ENCODE measurements at places on chromosomes 6 and 20. TPM values are rescaled to one million over a fixed set of nuclear protein-coding genes. Genes with fewer than 3 reads are reported as not detected.

- no peak for DNase-seq
- H3K36me3 ChIP-seq, result no peaks in the 10 kb centered on the region
- H3K4me1 ChIP-seq, result no peaks in the 10 kb centered on the region
- no peak overlapping the region for H3K27ac ChIP-seq
- H3K4me3 ChIP-seq, result no peak overlapping the region
These were observed 31.0 kb downstream of the TIAM2 start for GRCh38 chr6:155026022-155026705.

DNA sequence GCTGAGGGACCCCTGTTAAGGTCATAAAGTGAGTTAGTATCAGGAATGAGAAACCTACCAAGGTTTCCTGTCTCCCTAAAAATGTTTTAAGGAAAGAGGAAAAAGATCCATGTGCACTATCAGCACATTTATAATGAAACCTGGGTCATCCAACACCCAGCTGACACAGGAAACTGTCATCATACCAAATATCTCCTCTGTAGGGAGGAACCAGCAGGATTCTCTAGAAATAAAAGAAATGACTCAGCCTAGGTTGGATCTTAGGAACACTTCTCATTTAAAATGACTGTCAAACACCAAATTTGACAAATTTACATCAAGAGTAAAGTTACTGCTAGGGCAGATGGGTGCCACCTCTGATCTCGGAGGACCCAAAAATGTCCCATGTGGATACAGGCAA is 21.7 kb downstream of the GFOD1 start:
- peaks cover 24% of the 10 kb centered on the region for H3K4me1 ChIP-seq
- H3K27ac ChIP-seq, result no peak overlapping the region
- H3K36me3 ChIP-seq, result no peaks in the 10 kb centered on the region
- H3K27me3 ChIP-seq, result no peaks in the 10 kb centered on the region
- H3K4me3 ChIP-seq, result no peak overlapping the region
- DNase-seq, result no peak

The C6orf15 gene
- total RNA-seq, result not detected

GRCh38 chr6:47241742-47242482 is 67.8 kb downstream of the TNFRSF21 start:
- H3K36me3 ChIP-seq, result no peaks in the 10 kb centered on the region
- H3K4me1 ChIP-seq, result peaks cover 5% of the 10 kb centered on the region
- no peak for DNase-seq
- H3K27ac ChIP-seq, result peak overlapping the region; percentile 54

DNA sequence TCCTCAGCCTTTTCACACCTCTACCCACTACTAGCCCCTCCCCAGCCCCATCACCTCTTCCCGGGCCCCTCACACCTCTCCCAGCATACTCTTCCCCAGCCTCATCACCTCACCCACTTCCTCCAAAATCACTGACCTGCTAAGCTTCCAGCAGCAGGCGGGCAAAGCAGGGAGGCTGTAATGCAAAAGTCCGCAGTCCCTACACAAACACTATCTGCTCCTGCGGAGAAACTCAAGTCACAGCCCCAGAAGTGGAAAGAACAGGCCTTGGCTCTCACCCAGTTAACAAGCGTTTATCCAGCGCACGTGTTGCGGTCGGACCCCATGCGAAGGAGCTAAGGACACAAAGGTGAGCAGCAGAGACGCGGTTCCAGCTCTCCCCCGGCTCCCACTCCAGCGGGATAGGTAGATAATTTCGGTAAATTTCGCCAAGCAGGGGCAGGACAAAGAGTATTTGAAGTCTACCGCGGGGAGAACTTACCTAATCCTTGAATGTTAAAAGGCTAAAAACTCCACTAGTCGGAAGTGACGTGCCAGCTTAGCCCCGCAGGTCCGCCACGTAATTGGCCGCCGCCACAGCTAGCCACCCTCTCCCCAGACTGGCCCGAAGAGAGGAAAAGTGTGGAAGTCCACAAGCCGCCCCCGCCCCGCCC is 728 bp upstream of the TRIM39 start:
- DNase-seq, result peak; percentile 81
- no peaks in the 10 kb centered on the region for H3K27me3 ChIP-seq
- H3K4me1 ChIP-seq, result peaks cover 22% of the 10 kb centered on the region
- H3K27ac ChIP-seq, result peak overlapping the region; percentile 74
- H3K36me3 ChIP-seq, result no peaks in the 10 kb centered on the region

GRCh38 chr20:38441916-38442315 is 6.8 kb upstream of the SNHG17 start:
- H3K4me1 ChIP-seq, result peaks cover 6% of the 10 kb centered on the region
- H3K27ac ChIP-seq, result peak overlapping the region; percentile 55
- no peaks in the 10 kb centered on the region for H3K36me3 ChIP-seq
- DNase-seq, result peak; percentile 42
- H3K27me3 ChIP-seq, result no peaks in the 10 kb centered on the region

- no peak overlapping the region for H3K4me3 ChIP-seq
- DNase-seq, result no peak
- peaks cover 62% of the 10 kb centered on the region for H3K27me3 ChIP-seq
These were observed 704.2 kb upstream of the MAP3K7 start for GRCh38 chr6:91291071-91291470.

DNA sequence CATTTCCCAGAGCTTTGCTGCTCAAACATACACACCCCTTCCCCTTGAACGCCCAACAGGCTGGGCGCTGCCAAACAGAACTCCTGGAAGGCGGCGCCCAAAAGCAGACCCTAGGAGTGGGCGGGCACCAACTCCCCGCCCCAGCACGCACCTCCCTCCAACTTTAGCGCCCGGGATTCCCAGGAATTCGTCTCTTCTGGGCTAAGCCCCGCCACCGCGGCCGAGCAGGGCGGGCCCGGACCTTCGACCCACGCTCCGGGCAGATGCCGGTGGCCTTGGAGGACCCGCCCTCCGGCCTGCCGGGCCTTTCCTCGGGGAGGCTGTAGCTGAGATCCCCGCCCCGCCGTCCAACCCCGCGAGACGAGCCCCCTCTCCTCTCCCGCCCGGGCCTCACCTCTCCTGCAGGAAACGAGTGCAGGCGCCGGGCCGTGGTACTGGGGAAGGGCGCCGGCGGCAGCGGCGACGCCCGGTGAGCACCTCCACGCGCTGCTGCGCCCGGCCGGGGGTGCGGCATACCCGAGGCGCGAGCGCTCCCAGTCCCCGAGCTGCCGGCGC is 659 bp downstream of the MCUR1 start:
- peak overlapping the region; percentile 95 for H3K27ac ChIP-seq
- DNase-seq, result peak; percentile 95
